ENCODE measurements at places on chromosomes 16 and 17.

GRCh38 chr17:6959700-6960099 is 36.1 kb upstream of the ALOX12 start:
- DNase-seq, result peak; percentile 70

- DNase-seq, result no peak
Observed at GRCh38 chr16:49750341-49751000, 105.4 kb downstream of the ZNF423 start.

- peak; percentile 89 for DNase-seq
Observed at GRCh38 chr16:53224951-53225533, 170.3 kb downstream of the CHD9 start.

DNA sequence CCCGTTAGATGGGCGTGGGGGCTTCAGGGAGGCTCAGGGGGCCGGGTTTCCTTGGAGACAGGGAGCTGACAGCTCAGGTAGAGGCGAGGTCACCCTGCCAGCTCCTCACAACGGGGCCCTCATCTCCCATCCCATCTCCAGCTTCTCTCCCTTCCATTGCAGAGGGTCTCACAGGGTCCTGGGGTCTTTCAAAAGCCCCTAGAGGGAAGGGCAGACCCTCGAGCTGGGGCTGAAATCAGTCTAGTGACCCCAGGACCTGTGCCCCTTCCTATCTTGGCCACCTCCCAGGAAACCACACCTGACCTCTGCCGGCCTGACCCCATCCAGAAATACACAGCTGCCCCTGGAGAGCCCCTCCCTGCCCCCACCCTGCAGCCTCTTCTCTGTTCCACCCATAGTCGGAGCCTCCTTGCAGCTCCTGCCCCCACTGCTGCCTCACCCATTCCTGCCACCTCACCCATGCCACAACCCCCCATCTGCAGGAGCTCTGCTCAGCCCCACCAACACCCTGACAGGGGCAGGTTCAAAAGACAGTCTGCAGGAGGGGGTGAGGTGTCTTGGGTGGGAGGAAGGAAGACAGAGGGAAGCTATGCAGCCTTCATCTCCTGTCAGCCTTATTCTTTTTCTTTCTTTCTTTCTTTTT is 23.4 kb downstream of the PIK3R5 start:
- DNase-seq, result no peak

GRCh38 chr16:11736903-11737302 is 5.8 kb downstream of the TXNDC11 start:
- DNase-seq, result no peak

All from NB4 (cell line).